Motor neuron (in vitro differentiated cells): ENCODE measurements at places on chromosomes 2 and 18.
A peak's percentile ranks its signal among the peaks of the same experiment; 100 is the strongest.

- no peak for ATAC-seq
Observed at GRCh38 chr2:107776362-107776761, 50.3 kb upstream of the RGPD4 start.

- no peak for ATAC-seq
Observed at GRCh38 chr2:41775366-41776025, 272.3 kb upstream of the PKDCC start.

DNA sequence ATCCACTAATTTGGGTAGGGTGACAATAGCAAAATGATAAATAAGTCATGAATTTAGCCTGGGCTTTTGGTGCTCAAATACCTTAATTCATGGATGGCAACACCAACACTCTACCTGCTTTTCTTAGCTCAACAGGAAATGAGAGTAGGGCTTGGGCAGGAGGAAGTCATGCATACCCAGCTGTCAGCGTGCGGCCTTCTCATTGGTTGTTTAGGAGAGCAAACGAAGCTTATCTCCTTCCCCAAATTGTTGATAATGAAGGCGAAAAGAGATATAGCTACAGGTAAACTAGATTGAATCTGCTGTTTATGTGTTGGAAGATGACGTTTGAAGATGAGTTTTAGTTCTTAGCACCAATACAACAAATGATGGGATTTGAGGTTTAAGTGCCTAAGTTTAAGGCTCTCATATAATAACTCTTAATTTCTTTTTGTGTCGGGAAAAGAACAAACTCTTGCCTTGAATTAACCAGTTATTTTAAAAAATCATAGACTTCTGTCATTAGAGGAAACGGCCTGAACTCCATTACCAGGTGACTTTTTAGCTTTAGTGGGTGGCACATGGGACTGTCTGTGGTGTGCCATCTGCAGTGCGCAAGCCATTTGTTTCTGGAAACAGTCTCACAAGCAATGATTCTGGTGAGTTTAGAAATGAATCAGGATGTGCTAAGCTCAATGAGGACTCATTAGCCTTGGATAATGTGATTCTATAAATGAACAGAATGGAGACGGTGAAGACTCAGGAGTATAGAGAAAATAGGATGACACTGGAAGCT is 19.8 kb downstream of the MAP4K4 start:
- ATAC-seq: no peak

- no peak for ATAC-seq
Observed at GRCh38 chr2:196291426-196291825, 120.0 kb upstream of the STK17B start.

- no peak for ATAC-seq
Observed at GRCh38 chr18:26722565-26722931, 143.0 kb downstream of the AQP4 start.

DNA sequence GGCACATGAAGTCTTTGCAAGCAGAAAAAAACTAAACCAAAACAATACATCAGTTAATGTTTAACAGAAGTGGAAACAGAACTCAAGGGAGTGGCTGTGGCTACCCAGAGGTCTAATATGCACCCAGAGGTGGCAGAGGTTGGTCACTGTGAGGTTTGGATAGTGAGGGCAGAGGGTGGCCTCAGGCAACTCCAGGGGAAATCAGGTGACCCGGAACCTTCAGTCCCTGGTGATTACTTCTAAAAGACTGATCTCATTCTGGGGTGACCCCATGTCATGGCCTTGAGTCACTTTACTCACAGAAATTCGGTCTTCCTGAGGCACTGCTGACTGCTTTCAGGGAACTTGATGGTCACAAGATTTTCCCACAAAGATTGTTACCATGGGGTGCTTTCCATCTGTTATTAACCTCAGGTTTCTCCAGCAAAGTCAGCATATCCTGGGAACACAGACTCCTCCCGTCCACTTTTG is 99.4 kb downstream of the TMEM17 start:
- no peak for ATAC-seq

GRCh38 chr2:177422271-177422670 is 29.7 kb downstream of the AGPS start:
- ATAC-seq: no peak

DNA sequence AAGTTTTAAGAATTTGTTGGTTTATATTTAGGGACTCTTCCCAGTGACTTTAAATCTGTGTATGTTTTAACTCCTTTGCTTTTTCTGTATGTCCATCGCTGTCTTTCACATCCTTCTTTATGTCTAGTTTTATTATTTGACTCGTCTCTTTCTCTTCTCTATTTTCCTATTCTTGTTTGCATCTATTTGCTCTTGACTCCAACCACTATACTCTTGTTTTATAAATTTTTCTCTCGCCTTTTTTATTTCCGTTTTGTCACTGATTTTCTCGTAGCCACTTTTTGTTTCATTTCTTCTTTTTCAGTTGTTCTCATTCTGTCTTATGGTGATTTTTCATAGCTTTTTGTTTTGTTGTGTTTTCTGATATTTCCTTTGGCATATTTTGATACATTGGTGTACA is 170.5 kb upstream of the NETO1 start:
- ATAC-seq: no peak

DNA sequence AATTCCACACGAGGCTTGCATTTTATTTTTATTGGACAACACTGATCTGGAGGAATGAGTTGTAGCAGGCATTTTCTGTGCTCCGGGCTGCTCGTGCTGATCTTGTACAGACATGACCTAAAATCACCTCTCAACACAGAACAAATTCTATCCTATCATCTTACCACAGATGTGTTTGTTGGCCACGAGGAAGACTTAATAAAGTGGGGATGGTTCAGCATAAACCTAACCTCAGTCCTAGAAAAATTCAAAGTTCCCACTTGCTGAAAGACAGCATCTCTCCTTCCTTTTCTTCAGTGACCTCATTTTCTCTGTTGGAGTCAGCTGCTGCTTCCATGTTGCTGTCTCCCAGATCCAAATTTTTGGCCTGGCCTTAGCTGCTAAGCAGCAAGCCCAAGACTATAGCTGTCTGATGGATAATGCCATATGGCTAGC is 45.3 kb downstream of the RBKS start:
- no peak for ATAC-seq

DNA sequence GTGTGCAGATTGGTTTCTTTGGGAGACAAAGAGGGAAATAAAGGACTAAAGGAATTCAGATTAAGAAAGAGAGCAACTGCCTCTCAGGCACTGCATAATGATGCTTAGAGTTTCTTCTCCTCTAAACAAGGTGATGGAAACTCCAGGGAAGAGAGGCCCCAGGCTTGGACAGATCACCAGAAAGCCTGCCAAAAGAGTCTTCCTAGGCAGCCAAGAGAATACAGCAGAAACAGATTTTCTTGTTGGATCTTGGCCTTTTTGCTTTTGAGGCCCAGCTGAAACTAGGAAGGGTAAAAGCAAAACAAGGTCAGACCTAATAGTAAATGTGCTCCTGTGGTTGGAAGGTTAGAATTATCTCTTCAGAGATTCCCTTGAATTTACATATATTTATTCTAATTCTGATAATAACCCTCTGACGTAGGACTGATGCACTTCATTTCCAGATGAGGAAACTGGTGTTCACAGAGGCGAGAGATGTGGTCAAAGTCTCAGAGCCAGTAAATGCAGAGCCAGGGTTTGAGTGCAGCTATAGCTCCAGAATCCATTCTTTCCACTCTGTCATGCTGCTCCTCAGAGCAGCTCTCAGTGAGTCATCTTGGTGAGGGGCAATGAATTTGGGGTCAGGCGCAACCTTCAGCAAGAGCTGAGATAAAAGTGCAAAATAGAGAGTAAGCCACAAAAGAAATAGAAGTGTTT is 142.3 kb upstream of the FBXO11 start:
- ATAC-seq: no peak

- no peak for ATAC-seq
Observed at GRCh38 chr2:96913398-96914202, 43.7 kb upstream of the SEMA4C start.

- no peak for ATAC-seq
Observed at GRCh38 chr2:48856144-48856543, 100.6 kb upstream of the LHCGR start.

DNA sequence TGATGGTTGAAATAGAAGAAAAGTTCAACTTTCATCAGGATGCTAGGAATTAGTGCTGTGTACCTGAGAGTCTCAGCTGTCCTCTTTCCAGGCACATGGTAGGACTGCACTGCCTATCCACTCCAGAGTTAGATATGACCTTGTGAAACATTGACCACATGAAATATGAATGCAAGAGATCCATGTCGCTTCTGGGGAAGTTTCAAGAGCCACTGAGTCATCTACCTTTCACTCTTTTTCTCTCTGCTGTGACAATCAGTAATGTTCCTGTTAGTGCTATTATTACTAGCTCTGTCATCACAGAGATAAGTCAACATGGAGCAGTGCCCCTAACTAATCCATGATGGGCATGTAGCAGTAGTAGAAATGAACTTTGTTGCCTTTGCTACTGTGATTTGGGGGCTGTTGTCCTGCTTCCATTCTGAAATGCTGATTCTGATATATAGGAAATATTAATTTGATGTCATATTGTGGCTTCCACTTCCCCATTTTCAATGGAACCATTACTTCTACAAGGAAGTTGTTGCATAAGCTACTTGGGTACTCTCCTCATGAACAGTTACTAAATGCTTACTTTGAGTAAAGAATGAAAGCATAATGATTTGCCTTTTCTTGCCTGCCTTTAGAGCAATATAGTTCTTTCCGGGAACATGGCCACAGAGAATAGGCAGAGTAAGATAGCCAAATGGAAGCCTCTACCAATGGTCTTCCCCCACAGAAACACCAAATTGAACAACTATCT is 192.8 kb upstream of the ZNF521 start:
- ATAC-seq: no peak

DNA sequence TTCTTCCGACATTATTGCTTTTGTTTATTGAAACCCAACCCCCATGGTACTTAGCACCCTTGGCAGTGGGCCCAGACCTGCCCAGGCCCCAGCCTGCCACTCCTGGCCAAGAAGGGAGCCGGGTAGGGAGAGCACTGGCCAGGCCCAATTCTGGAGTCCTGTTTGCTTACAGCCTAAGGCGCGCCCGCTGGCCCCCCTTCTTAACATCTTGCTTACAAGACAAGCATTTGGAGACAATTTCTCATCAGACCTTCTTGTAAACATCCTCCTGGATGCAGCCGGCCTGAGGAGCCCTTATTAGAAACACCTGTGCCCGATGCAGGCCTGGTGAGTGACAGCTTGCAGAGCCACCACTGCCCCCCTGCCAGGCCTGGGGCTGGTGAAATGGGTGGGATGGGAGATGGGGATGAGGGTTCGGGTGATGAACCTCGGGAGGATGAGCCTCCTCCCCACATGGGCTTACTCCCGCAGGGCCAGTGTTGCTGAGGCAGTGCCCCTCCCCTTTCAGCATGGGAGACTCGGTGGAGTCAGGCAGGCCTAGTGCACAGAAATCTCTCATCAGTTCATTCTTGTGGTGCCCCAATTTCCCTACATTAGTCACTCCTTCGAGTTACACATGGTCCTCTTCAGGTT is 217.5 kb downstream of the CYP26B1 start:
- no peak for ATAC-seq

- no peak for ATAC-seq
Observed at GRCh38 chr2:73255907-73256617, 22.0 kb downstream of the CCT7 start.

DNA sequence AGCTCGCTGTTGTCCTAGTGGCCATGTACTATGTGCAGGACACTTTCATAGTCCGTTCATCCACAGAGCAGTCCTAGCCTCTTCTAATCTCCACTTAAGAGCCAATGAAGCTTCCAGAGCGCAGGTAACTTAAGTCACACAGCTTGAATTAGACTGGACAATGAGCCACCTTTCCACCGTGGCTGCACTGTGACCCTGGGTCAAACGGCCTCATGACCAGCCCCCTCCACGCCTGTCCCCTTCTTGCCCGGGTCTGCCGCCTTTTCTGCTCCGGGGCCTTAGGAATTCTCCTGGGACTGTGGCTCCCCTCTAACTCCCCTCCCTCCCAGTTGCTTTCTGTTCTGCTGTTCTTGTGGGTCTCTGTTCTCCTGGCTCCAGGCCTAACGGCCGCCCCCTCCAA is 8.4 kb upstream of the PRKCE start:
- ATAC-seq: peak; percentile 36

GRCh38 chr2:96336873-96337272 is 1.3 kb downstream of the NCAPH start:
- ATAC-seq: no peak

GRCh38 chr18:41320100-41320499 is 634.9 kb upstream of the PIK3C3 start:
- ATAC-seq: no peak

DNA sequence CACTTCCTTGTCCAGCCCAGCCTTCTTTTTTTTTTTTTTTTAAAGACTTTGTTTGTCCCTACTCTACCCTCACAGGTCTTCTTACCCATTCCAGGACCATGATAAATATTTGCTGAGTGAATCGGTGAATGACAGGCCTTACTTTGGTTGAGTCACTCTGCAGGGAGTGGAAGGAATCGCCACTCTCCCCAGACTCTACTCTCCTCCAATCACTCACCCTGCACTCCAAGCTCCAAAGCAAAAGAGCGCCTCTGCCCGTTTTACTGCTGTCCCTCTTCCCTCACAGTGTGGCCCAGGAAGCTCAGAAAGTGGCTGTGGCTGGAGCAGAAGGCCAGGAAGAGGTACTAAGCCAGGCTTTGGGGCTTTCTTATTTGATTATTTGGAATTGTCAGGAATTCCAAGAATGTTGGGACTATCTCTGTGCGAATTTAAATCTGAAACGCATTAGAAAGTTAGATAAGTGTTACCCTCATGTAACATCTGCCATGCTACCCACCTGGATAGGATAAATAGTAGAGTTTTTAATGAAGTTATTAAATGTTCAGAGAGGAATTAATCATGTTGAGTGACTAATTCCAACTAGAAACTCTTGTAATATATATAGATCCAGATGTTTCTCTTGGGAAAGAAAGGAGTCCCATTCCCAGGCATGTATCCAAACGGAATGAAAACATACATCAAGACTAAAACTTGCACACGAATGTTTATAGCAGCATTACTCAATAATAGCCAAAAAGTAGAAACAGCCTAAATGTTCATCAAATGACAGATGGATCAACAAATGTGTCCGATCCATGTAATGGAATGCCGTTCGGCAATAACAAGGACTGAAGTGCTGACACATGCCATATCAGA is 43.0 kb upstream of the CHMP1B start:
- no peak for ATAC-seq

- ATAC-seq: no peak
Observed at GRCh38 chr18:35862119-35862640, 110.3 kb upstream of the RMP24 start.

DNA sequence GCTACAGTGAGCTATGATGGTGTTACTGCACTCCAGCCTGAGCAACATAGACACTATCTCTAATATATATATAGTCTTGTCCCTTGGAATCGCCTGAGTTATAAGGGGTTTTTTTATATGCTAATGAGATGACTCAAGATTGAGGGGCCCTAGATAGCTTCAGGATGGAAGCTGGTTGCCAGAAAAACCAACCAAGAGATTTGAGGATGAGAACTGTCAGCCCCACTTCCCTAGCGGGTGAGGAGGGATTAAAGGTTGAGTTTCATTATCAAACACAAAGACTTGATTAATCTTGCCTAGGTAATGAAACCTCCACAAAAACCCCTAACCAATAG is 12.6 kb upstream of the GALM start:
- no peak for ATAC-seq

DNA sequence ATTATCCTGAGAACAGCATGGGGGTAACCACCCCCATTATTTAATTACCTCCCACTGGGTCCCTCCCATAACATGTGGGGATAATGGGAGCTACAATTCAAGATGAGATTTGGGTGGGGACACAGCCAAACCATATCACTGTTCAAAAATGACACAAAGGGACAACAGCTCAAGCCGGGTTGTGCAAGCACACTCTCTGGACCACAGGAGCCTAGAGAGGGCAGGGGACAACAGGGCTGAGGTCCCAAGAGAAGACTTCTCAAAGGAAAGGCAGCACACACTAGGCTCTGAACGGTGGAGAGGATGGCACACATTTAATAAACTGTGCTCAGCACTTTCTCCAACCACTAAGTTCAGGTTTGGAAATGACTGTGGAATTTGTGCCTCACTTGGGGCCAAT is 122.1 kb upstream of the PKDCC start:
- ATAC-seq: no peak
